ENCODE measurements at places on chromosomes 5 and 9. TPM values are rescaled to one million over a fixed set of nuclear protein-coding genes. Genes with fewer than 3 reads are reported as not detected.

DNA sequence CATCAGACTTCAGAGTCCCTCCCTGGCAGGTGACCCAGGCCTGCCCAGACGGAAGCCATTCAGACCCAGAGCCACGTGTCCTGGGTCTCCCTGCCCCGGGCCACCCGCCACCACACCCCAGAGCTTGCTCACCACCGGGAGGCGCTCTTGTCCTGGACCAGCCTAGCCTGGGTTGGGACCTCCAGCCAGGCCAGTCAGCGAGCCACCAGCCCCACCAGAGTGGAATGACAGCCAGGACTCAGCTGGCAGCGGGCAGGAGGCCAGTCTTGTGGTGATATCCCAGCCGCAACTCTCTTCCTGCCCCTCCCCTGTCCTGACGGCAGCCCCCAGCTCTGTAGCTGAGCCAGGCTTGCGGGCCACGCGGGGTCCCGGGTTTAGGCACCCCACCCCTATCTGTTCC, 1.7 kb upstream of the PTGDS start:
- ATAC-seq, result peak; percentile 33

GRCh38 chr9:123322273-123323195, 33.5 kb upstream of the CRB2 start:
- no peak for ATAC-seq

GRCh38 chr5:6723122-6723815, 10.0 kb downstream of the TENT4A start:
- no peak for ATAC-seq

GRIN1 gene
- total RNA-seq, result 0.68 TPM

KCNMB1 gene
- 0.59 TPM for total RNA-seq

- ATAC-seq, result no peak
Measured at GRCh38 chr9:22029231-22029630, 20.1 kb upstream of the CDKN2B start.

- ATAC-seq, result no peak
Measured at GRCh38 chr5:64744914-64745313, 23.6 kb downstream of the SREK1IP1 start.

DNA sequence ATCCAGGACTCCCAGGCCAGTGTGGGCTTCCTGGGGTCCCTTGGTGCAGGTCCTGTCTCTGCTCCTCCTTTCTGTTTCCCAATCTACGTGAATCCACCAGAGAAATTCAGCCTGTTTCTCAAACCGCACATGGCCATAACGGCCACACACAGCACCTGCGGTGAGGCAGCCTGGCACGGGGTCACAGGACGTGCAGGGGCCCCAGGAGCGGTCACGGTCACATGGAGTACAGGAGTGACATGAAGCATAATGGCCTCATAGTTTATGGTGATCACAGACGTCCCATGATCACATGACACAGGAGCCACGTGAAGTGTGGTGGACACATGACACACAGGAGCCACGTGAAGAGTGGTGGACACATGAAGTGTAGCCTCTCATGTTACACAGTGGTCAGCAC, 248.5 kb upstream of the IRX4 start:
- ATAC-seq, result no peak

- no peak for ATAC-seq
Measured at GRCh38 chr9:123026425-123026824, 7.0 kb upstream of the GPR21 start.

LCN12 gene
- 1.3 TPM for total RNA-seq

DNA sequence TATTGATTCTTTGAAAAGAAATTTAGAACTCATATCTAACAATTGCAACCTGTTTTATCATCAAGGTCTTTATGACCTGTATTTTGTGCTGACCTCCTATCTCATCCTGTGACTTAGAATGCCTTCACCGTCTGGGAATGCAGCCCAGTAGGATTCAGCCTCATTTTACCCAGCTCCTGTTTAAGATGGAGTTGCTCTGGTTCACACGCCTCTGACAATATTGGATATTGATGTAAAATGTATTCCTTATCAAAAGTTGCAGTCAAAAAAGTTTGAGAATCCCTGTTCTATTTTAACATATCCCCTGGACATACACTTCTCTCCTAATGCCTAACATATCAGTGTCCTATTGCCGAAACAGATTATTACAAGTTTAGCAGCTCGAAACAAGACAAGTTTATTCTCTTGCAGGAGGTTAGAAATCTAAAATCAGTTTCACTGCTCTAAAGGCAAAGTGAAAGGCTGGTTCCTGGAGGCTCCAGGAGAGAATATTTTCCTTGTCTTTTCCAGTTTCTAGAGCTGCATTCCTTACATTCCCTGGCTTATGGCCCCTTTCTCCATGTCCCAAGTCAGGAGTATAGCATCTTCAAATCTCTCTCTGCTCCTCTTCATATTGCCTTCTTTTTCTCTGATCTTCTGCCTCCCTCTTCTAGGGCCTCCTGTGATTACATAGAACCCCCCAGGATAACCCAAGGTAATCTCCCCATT, 31.5 kb upstream of the LVRN start:
- ATAC-seq, result no peak

DNA sequence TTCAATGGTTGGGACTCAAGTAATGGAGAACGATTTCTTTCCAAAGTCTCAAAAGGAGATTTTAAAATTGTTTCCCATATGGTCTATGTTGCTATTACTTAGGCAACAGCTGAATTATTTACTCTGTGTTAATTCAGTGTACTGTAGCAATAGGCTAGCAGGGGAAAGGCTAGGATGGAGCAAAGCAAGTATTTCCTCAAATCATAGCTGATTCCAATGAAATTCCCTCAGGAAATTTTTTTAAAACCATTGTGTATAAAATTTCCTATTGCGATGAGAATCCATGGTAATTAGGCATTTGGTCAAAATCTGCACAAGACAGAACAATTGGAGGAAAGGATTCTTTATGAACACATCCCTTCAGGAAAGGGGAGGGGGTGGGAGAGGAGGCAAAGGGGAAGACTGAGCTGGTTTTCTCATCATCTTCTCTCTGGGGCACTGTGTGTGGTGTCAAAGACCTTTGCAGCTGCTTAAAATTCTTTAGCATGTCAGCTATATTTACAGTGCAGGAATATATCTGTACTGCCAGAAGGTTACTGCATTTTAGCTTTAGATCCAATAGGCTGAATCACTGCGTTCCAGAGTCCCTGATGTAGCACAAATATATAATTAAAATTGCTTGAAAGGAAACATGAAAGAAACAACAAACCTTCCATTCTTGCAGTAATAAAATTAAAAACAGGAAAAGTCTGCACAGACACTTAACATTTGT, 95.3 kb downstream of the ZNF608 start:
- peak; percentile 4 for ATAC-seq

DNA sequence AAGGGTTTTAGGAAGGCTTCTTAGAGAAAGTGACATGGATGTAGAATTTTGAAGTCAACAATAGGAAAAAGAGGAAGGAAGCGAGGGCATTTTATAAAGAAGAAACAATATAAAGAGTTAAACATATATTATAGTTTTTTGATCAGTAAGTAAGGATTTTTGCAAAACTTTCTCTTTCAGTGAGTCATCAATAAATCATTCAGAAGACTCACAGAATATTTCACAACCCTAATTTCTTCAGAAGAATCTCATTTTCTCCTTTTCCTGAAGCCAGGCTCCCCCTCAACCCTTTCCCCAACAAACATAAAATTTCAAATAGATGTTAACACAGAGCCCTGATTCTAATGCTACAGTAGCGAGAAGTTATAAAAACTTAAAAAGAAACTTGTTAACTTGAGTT, 4.3 kb upstream of the COX7C start:
- ATAC-seq, result no peak

- ATAC-seq, result no peak
Measured at GRCh38 chr9:87310827-87311523, 186.7 kb upstream of the DAPK1 start.

- ATAC-seq, result no peak
Measured at GRCh38 chr5:35622974-35623373, 5.3 kb downstream of the SPEF2 start.
